MM.1S (cell line): ENCODE measurements at places on chromosomes 1 and 21.

DNA sequence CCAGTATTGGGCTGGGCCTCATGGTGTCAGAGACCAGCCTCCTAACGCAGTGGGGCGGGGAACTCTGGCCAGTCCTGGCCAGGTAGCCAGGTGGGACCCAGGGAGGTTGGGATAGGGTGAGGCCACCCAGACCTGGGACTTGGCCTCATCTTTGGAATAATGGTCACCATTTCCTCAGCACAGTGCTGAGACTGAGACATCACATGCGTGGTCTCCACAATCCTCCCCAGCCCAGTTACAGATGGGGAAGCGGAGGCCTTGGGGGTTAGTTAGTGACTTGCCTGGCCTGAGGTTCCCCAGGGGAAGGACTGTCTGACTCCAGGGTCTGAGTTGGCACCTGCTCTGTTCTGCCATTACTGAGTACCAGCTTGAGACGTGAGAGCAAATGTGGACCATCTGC lies 77.9 kb upstream of the CASZ1 start:
- no peak overlapping the region for H3K4me3 ChIP-seq
- H3K4me1 ChIP-seq: no peaks in the 10 kb centered on the region
- peaks cover 95% of the 10 kb centered on the region for H3K27me3 ChIP-seq
- no peaks in the 10 kb centered on the region for H3K36me3 ChIP-seq
- no peak overlapping the region for H3K27ac ChIP-seq

- H3K36me3 ChIP-seq: no peaks in the 10 kb centered on the region
- no peaks in the 10 kb centered on the region for H3K4me1 ChIP-seq
- H3K4me3 ChIP-seq: no peak overlapping the region
- no peak for DNase-seq
These were observed 105.8 kb downstream of the MRPL39 start for GRCh38 chr21:25501462-25501861.

DNA sequence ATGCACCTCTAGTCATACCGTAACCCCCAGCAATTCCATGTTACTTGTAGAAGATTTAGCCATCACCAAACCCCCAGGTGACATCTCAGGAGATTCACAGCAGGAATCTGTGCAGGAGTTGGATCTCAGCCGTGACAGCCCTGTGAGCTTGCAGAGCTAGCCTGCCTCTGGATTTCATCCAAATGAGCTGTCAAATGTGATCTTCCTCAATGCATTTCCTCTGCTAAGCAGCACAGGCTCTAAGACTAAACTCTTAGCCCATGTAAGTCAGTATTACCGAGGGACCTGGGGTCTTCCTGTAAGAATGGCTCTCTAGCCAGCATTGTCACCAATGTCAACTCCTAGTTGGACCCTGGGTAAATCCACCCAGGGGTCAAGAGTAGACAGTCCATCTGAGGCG lies 41.7 kb downstream of the UMODL1 start:
- H3K4me1 ChIP-seq: peaks cover 20% of the 10 kb centered on the region
- no peak overlapping the region for H3K4me3 ChIP-seq
- DNase-seq: no peak
- no peaks in the 10 kb centered on the region for H3K36me3 ChIP-seq
- no peak overlapping the region for H3K27ac ChIP-seq

DNA sequence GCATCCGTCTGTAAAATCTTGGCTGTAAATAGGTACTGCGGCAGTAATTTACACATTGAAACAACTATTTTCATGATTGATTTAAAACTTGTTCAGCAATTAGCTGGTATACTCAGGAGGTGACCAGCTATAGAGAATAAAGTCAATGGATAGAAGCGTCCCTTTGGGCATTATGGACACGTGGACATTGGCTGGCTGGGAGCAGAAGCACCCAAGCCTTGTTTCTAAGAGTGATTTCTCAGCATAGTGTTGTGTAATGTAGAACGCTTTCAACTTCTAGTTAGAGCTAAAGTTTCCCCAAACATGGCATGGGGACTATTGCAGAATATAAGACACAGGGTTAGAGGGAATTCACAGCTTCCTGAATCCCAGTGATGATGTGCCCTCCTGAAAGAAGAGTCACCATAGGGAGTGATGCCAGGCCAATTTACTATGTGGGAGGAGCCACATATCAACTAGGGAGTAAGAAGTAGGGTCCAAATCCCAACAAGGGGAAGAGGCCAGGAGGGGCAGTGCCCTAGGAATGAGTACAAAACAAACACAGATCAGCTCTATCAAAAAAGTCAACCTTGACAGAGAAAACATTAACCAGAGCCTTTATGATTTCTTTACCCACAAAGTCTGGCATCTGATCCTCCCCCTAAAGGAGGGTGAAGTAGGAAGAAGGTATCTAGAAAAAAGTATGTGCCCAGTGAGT lies 92.7 kb downstream of the SUSD4 start:
- no peak overlapping the region for H3K4me3 ChIP-seq
- H3K27ac ChIP-seq: no peak overlapping the region
- no peaks in the 10 kb centered on the region for H3K27me3 ChIP-seq
- peaks cover 4% of the 10 kb centered on the region; the same call in 1 of the 2 replicates for H3K4me1 ChIP-seq

DNA sequence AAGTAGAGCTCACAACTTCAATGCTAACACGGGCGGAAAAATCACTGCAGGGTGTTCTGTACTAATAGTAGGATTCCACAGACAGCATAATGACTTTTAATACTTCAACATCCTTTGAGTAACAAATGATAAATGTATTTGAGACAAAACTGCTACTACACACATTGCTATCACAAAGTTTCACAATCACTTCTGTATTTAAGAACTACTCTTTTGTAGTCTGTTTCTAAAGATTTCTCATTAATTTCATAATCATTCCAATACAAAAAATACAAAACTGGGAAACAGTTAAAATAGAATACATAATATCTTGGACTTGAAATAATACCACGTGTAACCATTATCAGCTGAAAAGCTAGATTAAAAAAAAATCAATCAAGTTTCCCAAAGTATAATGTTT lies 2.7 kb downstream of the HMGN1 start:
- no peak overlapping the region for H3K4me3 ChIP-seq
- peaks cover 47% of the 10 kb centered on the region for H3K36me3 ChIP-seq
- no peaks in the 10 kb centered on the region for H3K27me3 ChIP-seq
- peaks cover 11% of the 10 kb centered on the region for H3K4me1 ChIP-seq
- H3K27ac ChIP-seq: no peak overlapping the region

DNA sequence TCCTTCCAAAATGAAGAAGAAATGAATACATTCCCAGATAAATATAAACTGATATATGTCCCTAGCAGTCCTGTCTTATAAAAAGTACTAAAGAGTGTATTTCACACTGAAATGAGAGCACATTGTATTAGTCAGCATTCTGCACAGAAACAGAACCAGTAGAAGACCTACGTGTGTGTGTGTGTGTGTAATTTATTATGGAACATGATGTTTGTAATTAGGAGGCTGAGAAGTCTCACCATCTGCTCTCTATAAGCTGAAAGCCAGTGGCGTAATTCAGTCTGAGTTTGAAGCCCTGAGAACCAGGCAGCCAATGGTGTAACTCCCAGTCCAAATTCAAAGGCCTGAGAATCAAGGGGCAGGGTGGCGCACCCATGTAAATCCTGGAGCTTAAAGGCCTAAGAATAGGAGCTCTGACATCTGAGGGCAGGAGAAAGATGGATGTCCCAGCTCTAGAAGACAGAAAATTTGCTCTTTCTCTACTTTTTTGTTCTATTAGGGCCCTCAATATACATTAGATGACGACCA lies 146.5 kb upstream of the LYPLAL1 start:
- no peak overlapping the region for H3K4me3 ChIP-seq
- H3K4me1 ChIP-seq: no peaks in the 10 kb centered on the region
- DNase-seq: no peak
- H3K27me3 ChIP-seq: no peaks in the 10 kb centered on the region
- no peaks in the 10 kb centered on the region for H3K36me3 ChIP-seq
- no peak overlapping the region for H3K27ac ChIP-seq

DNA sequence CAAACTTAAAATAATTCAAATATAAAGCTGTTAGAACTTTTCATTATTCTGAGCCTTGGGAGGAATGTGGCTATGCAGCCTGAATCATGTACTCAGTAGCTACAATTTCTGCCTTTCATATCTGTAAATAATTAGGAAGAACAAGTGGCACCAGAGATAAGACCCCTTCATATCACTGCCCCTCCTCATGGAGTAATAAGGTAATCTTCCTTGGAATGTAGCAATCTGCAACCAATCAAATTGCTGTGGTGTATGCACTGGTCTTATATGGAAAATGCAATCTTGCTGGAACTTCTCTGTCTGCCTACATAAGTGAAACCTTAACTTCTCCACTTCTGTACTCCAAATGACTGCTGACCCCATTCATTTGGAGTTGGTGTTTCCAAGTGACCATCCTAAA lies 104.4 kb upstream of the VANGL1 start:
- H3K36me3 ChIP-seq: no peaks in the 10 kb centered on the region
- H3K27me3 ChIP-seq: no peaks in the 10 kb centered on the region
- DNase-seq: no peak
- no peak overlapping the region for H3K27ac ChIP-seq
- H3K4me1 ChIP-seq: no peaks in the 10 kb centered on the region
- H3K4me3 ChIP-seq: no peak overlapping the region

GRCh38 chr21:16102113-16102512 lies 372.3 kb downstream of the USP25 start:
- no peaks in the 10 kb centered on the region for H3K27me3 ChIP-seq
- H3K27ac ChIP-seq: no peak overlapping the region
- DNase-seq: no peak
- H3K4me3 ChIP-seq: no peak overlapping the region
- no peaks in the 10 kb centered on the region for H3K36me3 ChIP-seq

DNA sequence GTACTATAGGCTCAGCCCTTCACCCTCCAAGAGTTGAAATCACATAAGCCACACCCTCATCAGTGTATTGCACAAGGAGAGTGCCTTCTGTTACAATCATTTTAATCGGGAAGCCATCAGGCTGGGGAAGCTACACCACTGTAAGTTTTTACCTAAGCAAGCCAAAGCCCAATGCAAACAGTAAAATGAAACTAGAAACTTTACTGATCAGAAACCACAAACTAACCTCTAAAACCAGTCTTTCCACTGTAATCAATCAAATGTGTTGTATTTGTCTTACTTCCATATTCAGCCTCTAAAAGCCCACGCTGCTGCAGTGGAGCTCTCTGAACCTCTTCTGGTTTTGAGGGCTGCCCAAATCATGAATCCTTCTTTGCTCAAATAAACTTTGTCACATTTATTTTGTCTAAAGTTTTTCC lies 26.2 kb downstream of the CAPN8 start:
- no peak overlapping the region for H3K27ac ChIP-seq
- peaks cover 68% of the 10 kb centered on the region for H3K27me3 ChIP-seq
- H3K36me3 ChIP-seq: no peaks in the 10 kb centered on the region
- peak; percentile 71 for DNase-seq
- peaks cover 6% of the 10 kb centered on the region for H3K4me1 ChIP-seq
- H3K4me3 ChIP-seq: no peak overlapping the region

DNA sequence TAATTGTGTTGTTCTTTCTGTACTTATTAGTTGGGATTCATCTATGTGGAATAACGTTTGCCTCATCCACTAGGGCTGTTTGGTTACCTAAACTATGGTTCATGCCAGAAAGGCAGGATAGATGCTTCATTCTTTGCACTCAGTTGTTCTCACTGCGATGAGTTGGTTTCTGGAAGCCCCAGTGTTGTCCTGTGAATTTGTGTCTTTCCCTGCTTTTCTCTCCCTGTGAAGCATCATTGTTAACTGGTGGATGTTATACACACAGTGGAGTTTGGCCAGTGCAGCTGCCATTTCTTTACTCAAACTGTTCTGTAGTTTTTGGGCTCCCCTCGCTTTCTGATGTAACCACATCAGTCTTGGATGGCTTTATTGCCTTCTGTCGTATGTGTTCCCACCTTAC lies 143.6 kb upstream of the COL6A1 start:
- no peak overlapping the region for H3K4me3 ChIP-seq
- no peaks in the 10 kb centered on the region for H3K4me1 ChIP-seq
- DNase-seq: no peak
- no peaks in the 10 kb centered on the region for H3K36me3 ChIP-seq
- no peak overlapping the region for H3K27ac ChIP-seq
- H3K27me3 ChIP-seq: no peaks in the 10 kb centered on the region

GRCh38 chr1:58204284-58204683 lies 342.2 kb downstream of the OMA1 start:
- DNase-seq: no peak
- no peak overlapping the region for H3K27ac ChIP-seq

- no peak overlapping the region for H3K4me3 ChIP-seq
- DNase-seq: no peak
- H3K27ac ChIP-seq: no peak overlapping the region
- no peaks in the 10 kb centered on the region for H3K27me3 ChIP-seq
- no peaks in the 10 kb centered on the region for H3K4me1 ChIP-seq
- no peaks in the 10 kb centered on the region for H3K36me3 ChIP-seq
These were observed 73.5 kb downstream of the FASLG start for GRCh38 chr1:172732427-172732826.

DNA sequence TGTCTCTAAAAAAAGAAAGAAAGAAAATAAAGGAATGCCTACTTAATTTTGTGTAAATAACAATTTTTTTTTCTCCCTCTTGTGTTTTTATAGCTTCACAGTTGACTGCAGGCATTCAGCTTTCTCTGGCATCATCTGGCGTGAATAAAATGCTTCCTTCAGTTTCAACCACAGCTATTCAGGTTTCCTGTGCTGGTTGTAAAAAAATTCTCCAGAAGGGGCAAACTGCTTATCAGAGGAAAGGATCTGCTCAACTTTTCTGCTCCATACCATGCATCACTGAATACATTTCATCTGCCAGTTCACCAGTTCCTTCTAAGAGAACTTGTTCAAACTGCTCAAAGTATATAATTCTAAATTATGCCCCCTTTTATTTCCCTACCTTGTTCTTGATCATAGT lies 18.0 kb downstream of the ZMYM1 start:
- peak; percentile 45 for DNase-seq
- H3K36me3 ChIP-seq: no peaks in the 10 kb centered on the region
- no peaks in the 10 kb centered on the region for H3K27me3 ChIP-seq
- no peak overlapping the region for H3K4me3 ChIP-seq
- H3K27ac ChIP-seq: no peak overlapping the region

- H3K27me3 ChIP-seq: no peaks in the 10 kb centered on the region
- no peak for DNase-seq
- no peaks in the 10 kb centered on the region for H3K36me3 ChIP-seq
- no peaks in the 10 kb centered on the region for H3K4me1 ChIP-seq
- no peak overlapping the region for H3K4me3 ChIP-seq
These were observed 51.0 kb downstream of the C4BPA start for GRCh38 chr1:207155028-207155427.

DNA sequence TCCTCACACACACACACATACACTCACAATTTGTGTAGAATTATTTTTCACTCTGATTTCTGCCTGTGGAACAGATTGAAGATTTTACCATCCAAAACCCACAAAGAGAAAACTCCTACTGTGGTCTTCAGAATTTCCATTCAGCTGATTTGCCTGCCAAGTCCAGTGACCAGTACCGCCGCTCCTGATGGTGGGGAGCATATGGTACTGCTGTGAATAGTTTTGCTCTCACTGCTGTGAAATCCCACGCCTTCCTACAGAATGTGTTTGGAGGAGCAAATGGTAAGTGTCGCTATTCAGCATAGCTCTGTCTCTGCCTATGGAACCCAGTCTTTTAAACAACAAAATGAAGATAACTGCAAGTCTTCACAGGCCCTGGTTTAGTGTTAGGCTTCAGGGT lies 629.5 kb downstream of the LMO4 start:
- H3K4me1 ChIP-seq: peaks cover 7% of the 10 kb centered on the region
- DNase-seq: no peak
- no peak overlapping the region for H3K27ac ChIP-seq
- no peaks in the 10 kb centered on the region for H3K36me3 ChIP-seq

GRCh38 chr1:57889676-57890320 lies 465.9 kb upstream of the DAB1 start:
- H3K36me3 ChIP-seq: no peaks in the 10 kb centered on the region
- H3K4me3 ChIP-seq: no peak overlapping the region
- H3K27ac ChIP-seq: no peak overlapping the region
- no peak for DNase-seq
- no peaks in the 10 kb centered on the region for H3K27me3 ChIP-seq
- H3K4me1 ChIP-seq: no peaks in the 10 kb centered on the region
